ENCODE measurements at places on chromosomes 12 and 14. TPM values are rescaled to one million over a fixed set of nuclear protein-coding genes. Genes with fewer than 3 reads are reported as not detected.

- DNase-seq: no peak
Observed at GRCh38 chr14:50783563-50783962, 47.4 kb downstream of the NIN start.

Gene OR5AU1
- polyA plus RNA-seq: not detected

Gene RIPK3
- 0.81 TPM for polyA plus RNA-seq

- DNase-seq: no peak
Observed at GRCh38 chr12:41881891-41882805, 262.5 kb downstream of the GXYLT1 start.

Gene FANCM
- 9.6 TPM for polyA plus RNA-seq

Gene CACNA2D4
- 1.3 TPM for polyA plus RNA-seq

DNA sequence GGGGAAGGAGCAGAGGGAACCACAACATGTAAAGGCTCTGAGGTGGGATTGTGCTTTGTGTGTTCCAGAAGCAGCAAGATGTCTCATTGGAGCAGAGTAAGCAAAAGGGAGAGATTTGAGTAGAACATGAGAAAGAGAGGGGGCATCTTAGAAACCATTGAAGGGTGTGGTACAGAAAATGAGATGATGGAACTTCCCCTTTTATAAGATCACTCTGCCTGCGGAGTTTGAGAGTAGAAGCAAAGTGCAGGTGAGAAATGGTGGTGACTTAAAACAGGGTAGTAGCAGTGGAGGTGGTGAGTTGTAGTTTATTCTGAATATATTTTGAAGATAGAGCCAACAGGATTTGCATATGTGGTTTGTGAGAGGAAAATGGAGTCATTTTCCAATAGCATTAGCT is 56.0 kb downstream of the FBXO34 start:
- no peak for DNase-seq

Gene CLEC4C
- polyA plus RNA-seq: not detected

Gene AKAP5
- 0.18 TPM for polyA plus RNA-seq

DNA sequence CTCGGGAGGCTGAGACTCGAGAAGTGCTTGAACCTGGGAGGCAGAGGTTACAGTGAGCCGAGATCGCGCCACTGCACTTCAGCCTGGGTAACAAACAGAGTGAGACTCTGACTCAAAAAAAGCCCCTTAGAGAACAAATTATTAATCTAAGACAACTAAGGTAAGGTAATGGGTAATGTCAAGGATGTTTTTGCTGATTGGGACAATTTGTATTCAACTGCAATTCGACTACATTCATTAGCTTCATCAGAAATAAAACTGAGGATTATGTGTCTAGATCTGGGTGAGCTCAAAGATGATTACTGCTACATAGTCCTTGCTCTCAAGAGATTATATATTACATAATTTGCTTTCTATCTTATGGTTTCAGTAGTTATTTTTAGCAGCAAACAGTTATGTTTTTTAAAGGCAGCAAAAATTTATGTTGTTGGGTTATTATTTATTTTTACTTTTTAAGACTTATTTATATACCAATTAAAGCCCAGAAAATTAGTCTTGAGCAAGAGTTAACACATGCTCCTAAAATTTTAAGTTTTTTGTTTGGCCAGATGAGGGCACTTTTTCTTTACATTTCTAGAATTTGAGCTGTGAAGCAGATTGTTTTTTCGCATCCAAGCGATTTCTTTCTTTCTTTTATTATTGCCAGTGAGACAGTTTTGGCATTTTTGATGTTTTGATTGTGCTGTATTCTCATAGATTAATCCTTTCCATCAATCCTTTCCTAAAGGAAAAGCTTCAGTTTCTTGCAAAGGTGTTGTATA is 52.3 kb downstream of the PLEKHA5 start:
- DNase-seq: peak; percentile 41

Gene ACSM4
- not detected for polyA plus RNA-seq

DNA sequence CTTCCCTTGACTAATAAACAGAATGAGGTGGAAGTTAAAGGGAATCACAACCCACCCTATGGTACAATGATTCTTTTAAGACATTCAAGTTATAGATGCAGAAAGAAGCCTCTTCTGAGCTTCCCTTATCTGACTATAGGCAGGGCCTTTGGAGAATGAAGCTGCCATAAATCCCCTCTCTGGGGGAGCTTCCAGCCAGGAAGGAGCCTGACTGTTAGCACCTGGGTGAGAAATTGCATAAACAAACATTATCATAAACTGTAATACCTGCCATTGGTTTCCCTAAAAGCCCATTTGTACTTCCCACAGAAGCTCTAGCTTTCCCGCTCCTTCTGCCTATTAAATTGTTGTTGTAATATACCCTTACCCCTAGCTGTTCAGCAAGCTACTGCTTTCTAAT is 81.3 kb upstream of the RESF1 start:
- no peak for DNase-seq

GRCh38 chr12:95218150-95219133 is 835 bp downstream of the VEZT start:
- peak; percentile 15 for DNase-seq

- no peak for DNase-seq
Observed at GRCh38 chr14:92946847-92947545, 24.0 kb downstream of the CHGA start.

Gene CCDC184
- not detected for polyA plus RNA-seq

- no peak for DNase-seq
Observed at GRCh38 chr12:27220055-27220987, 23.8 kb upstream of the STK38L start.

DNA sequence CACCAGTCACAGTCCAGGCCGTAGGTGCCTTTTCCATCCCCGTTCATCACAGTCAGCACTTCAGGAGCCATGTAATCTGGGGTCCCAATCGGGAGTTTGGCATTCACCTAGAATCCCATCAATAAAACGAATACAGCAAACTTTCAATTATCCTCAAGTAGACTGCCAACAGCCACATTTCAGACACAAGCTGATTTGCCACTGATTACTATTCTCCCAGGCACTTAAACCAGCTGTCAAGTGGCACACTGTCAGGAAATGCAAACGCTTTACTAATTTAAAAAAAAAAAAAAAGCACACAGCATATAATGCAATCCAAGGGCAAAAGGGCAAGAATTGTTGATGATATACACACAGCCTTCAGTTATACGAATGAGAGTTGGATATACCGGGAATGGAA is 51.9 kb downstream of the CIT start:
- no peak for DNase-seq

Gene SLC4A8
- 1.9 TPM for polyA plus RNA-seq

GRCh38 chr12:63302941-63303536 is 152.0 kb upstream of the AVPR1A start:
- no peak for DNase-seq

GRCh38 chr12:113400362-113400761 is 3.3 kb downstream of the SDS start:
- DNase-seq: no peak

Gene MYF6
- polyA plus RNA-seq: not detected

Gene ABCC9
- polyA plus RNA-seq: 0.49 TPM

Gene LRRC43
- polyA plus RNA-seq: 2.0 TPM

- peak; percentile 94 for DNase-seq
Observed at GRCh38 chr12:16586350-16587109, 19.4 kb downstream of the LMO3 start.

- DNase-seq: no peak
Observed at GRCh38 chr14:53368066-53368465, 214.9 kb upstream of the DDHD1 start.

Gene LMO3
- 37.6 TPM for polyA plus RNA-seq

DNA sequence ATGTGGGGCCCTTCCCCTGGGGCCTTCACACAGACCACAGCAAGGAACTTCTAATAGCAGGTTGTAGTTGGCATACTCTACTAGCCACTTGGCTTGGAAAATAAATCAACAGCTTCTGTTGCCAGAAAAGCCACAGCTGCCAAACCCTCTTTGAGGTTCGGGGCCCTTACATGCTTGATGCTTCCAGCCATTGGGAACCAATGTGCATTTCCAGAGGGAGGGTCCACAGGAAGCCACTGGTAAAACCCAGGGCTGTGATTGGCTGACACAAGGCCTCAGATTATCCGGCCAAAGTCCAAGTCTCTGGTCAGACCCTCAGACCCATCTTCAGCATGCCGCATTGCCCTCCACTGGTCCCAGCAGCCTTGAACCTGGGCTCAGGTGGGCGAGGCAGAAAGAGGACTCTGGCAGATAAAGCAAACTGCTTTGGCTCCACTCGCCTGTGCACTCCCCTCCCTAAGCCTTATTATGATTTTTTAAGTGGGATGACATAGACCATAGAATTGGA is 214.4 kb downstream of the BCL11B start:
- no peak for DNase-seq

Gene INHBC
- polyA plus RNA-seq: 0.11 TPM

DNA sequence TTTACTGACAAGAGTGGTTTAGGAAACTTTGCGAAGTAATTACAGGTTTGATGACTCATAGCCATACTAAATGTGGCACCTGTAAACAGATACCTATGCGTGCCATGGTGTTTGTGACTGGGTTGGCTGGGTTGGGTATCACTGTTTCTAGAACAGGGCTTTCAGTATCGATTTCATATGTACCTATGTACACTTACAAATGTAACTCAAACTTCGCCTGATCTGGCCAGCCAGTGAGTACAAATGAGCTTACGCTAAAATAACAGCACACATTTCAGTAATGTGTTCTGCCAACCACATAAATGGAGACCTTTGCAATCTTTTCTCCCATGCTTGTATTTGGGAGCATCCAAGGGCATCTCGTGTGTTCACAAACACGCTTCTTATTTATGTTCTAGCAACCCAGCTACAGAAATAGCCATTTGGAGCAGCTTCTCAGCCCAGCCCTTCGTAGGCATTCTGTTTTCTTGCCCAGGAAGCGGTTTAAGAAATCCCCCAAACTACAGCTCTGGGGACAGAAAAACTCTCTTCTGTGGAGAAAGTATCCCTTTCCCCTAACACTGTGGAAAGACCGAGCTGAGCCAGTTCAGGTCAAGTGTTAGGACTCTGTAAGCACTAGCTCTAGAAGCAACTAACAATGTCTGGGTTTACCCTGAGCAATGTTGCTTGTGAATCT is 42.3 kb upstream of the MDM1 start:
- no peak for DNase-seq

DNA sequence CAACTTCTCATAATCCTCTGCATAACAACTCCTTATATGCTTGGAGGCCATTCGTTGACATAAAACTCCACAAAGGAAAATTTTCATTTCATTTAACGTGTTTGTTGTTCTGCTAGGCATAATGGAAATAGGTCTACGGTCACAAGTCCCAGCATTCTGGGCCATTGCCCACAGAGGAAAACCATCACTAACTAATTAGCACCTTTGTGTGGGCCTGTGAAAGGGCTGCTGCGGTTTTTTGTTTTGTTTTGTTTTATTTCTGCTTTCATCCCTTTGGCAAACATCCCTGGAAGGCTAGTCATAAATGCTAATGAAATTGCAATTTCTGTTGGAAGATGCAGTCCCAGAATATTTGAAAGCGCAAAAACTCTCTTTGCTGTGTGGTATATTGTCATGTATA is 180.3 kb downstream of the RMST start:
- no peak for DNase-seq

- DNase-seq: peak; percentile 22
Observed at GRCh38 chr12:102406033-102406584, 74.3 kb downstream of the IGF1 start.

DNA sequence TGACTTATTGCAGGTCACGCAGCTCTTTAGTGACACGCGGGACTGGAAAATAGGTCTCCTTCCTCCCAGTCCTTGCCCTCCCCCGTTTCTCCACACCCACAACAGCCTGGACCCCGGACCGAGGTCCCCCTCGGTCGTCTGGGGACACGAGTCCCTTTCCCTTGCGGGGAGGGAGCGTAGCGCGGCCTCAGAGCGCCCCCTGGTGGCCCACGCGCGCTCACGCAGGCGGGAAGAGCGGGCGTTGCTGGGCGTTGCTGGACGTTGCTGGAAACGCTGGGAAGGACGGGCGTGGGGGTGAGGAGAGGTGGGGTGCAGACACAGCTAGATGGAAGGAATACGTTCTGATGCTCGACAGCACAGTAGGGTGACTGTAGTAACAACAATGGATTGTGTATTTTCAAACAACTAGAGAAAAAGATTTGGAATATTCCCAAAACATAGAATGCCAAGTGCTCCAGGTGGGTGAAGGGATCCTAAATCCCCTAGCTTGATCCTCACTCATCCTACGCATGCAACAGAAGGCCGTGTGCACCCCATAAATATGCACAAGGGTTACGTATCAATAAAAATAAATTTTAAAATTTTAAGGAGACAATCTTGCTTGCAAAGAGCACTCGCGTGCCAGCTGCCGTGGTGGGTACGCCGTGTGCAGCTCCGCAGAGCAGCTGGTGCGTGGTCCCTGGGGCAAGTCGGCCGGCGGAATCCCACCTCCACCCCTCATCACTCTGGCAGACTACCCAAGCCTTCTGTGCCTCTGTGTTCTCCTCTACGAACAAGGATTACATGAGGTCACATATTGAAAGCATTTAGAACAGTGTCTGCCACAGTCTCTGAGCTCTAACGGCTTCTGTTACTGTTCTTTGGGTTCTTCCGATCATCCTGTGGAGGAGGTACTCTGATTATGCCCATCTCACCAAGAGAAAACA is 87.4 kb downstream of the B4GALNT3 start:
- peak; percentile 64 for DNase-seq

All from cardiac muscle cell (in vitro differentiated cells and primary cell).